KBM-7 (cell line): ENCODE measurements at places on chromosomes 11 and 22.
A peak's percentile ranks its signal among the peaks of the same experiment; 100 is the strongest.

GRCh38 chr22:23548501-23549197 is 31.4 kb downstream of the IGLL1 start:
- no peak for DNase-seq

DNA sequence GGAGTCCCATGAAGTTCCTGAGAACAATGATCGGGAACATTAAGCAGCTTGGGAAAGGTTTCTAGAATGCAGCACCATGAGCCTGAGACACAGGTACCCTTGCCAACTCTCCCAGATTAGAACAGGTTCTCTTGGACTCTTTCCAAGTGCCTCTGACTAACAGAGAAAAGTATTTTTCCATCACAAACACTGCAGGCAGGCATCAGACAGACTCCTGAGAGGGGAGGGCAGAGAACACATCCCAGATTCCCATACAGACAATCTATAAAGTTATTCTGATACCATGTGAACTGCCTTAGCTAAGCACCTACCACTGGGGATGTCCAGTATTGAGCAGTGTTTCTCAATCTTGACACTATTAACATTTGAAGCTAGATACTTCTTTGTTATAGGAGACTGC is 27.3 kb downstream of the SERGEF start:
- no peak for DNase-seq

DNA sequence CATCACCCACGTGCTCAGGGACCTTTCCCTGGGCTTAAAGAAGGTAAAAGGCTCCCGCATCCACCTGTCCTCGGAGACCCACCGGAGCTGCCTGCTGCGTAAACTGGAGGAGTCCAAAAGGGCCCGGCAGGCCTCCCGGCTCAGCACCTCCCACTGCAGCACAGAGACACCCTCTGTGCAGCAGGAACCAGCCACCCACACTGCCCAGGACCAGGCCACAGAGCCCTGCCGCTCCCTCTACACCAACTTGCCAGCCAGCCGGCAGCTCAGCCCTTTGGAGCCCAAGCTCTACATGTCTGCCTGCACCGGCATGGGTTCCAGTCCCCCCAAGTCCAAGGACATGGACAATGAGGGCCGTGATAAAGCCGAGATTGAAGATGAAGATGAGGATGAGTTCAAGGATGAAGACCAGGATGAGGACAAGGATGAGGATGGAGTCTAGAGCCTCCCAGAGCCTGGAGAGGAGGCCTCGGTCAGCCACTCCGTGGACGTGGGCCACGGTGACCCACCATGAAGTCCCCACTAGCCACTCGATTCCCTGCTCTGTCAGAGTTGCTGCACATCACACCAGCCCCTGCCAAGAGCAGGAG is 4.2 kb downstream of the CCDC116 start:
- no peak for DNase-seq

DNA sequence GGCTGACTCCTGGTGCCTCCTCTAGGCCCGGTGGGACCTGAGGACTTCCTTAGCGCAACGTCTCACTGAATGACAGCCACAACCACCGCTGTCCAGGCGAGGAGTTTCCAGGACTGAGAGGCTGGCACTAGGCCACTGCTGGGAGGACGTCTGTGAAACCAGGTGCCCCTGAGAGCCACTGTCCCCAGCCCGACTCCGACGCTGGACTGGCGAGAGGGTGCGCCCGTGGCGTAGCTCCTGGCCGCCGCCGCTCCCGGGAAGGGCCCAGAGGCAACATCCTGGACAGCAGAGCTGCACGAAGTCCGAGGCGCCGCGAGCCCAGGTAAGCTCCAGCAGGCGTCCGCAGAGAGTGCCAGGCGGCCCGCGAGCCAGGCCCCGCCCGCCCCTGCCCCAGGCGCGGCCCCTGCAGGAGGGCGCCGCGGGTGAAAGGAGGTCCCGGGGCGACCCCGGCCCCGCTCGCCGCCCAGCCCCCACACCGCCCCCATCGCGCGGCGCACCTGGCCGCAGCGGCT is 525 bp downstream of the DGCR2 start:
- DNase-seq, result peak; percentile 44

GRCh38 chr22:40758390-40758789 is 60.8 kb downstream of the SLC25A17 start:
- no peak for DNase-seq

GRCh38 chr22:24107661-24108060 is 73.6 kb upstream of the SUSD2 start:
- DNase-seq, result no peak

- DNase-seq, result no peak
Measured at GRCh38 chr11:126830216-126830806, 170.3 kb downstream of the KIRREL3 start.

DNA sequence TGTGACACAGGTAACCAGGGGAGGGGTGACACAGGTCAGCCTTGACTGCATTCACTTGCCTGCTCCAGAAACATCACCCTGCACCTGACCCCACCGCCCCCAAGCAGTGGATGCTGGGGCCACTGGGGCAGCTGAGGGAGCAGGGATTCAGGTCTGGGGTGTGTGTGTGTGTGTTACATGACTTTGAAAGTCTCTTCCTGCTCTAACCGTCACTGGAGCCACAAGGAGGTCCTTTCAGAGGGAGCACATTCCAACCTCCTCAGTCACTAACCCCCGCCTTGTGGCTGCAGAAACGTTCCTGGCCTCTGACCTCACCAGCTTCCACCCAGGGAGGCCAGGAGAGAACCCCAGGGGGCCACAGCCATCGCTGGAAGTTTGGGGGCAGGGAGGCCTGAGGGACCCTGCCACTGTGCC is 2.9 kb upstream of the FOSL1 start:
- peak; percentile 32 for DNase-seq

GRCh38 chr11:64998690-64999431 is 2.1 kb upstream of the BATF2 start:
- no peak for DNase-seq

DNA sequence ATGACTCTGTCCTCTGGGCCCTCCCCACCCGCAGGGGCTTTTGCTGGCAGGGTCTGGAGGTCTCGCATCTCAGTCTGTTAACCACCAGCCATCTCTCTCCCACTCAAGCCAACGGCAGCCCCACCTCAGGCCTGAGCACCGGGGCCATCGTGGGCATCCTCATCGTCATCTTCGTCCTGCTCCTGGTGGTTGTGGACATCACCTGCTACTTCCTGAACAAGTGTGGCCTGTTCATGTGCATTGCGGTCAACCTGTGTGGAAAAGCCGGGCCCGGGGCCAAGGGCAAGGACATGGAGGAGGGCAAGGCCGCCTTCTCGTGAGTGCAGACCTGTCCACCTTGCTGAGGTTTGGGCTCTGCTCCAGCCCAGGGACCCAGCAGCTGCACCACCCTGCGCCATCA is 44.3 kb upstream of the TTC12 start:
- no peak for DNase-seq

DNA sequence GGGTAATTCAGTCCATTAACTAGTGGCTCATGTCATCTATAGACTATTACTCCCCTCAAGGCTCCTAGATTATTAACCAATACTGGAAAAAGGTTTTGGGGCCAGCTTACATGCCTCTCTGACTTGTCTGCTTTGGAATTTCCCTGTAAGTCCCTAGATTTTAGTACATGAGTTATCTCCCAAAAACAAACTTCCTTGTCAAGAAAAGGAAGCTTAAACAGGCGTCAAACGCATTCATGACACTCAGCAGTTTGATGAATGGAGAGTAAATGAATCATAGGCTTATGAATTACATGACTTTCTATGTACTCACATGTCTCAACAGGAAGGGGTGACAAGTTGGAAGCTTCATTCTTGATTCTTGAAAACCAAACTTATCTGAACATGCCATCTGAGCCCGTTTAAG is 70.8 kb downstream of the BLID start:
- no peak for DNase-seq

GRCh38 chr11:46183819-46184218 is 62.6 kb upstream of the PHF21A start:
- no peak for DNase-seq

- DNase-seq, result no peak
Measured at GRCh38 chr11:70305501-70305900, 35.0 kb downstream of the PPFIA1 start.
